ENCODE measurements at places on chromosomes 4 and X. TPM values are rescaled to one million over a fixed set of nuclear protein-coding genes. Genes with fewer than 3 reads are reported as not detected.

GRCh38 chr4:42671431-42672194 lies 14.7 kb upstream of the ATP8A1 start:
- no peak for DNase-seq

DNA sequence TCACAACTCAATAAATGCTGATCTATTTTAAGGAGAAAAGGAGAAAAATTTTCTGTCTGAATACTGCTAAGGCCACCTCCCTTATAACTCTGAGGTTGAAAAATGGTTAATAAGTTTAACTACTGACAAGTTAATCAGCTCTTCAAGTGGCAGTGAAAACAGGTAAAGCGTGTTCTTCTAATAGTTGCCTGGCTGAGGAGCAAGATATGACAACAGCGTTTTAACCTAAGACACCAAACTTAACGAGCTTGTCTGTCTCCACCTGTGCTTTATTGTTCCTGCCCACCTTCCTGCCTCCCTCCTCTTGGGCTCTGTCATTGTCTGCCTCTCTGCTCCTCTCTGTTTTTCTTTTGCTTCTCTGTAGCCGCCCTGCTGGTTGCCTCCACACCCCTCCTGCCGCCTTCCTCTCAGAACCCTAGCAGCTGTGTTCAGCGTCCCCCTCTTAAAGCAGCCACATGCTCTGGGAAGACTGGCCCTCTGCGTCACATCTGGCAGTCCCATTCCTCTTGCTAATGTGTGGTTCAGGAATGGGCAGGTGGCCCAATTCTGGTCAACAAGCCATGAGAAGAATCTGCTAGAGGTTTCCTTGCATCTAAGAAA lies 4.3 kb upstream of the TSPAN5 start:
- DNase-seq, result no peak

DNA sequence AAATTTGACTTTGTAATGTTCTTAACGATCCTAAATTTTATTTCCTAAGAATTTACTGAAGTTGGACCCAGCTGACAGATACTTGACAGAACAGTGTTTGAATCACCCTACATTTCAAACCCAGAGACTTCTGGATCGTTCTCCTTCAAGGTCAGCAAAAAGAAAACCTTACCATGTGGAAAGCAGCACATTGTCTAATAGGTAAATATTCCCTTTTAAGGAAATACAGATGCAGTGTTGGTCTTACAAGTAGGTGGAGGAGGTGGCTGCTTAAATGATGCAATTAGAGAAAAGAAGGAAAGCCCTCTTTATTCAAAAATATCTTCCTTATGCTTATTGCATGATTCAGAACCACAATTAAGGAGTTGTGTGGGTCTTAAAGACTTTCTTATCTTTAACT lies 73.5 kb downstream of the RS1 start:
- no peak for DNase-seq

DNA sequence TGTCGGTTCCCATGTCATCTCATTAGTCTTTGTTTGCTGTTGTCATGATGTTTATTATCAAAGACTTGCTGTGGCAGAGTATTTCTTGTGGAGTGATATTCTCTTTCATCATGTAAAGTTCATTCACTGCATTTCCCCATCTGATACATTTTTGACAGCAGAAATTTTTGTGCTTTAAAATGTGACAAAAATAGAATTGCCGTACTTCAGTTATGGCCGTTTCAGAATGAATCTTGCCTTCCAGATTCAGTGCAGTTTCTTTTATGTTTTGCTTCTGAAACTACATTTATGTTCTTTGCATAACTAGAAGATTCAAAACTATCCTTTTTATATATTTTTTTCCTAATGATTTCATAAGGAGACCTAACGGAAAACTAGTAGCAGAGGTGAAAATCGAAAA lies 10.0 kb downstream of the CSTF2 start:
- DNase-seq, result no peak

- DNase-seq, result no peak
Observed at GRCh38 chr4:40840255-40840984, 90.7 kb downstream of the NSUN7 start.

DNA sequence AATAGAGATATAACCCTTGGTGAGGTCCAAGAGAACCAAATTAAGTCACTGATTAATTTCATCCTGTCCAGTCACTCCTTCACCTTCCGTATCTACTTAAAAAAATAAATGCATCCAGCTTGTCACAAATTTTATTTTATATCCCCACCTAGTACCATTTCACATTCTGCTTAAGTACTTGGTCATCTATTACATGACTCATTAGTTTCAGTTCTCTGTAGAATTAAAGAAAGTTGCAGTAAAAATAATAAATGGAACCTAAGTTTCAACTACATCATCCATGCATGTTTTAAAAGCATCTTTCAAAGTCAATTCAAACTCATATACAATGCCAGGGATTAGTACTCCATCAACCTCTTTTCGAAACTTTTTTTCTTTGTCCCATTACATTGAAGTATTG lies 130.2 kb downstream of the SH2D1A start:
- no peak for DNase-seq

DNA sequence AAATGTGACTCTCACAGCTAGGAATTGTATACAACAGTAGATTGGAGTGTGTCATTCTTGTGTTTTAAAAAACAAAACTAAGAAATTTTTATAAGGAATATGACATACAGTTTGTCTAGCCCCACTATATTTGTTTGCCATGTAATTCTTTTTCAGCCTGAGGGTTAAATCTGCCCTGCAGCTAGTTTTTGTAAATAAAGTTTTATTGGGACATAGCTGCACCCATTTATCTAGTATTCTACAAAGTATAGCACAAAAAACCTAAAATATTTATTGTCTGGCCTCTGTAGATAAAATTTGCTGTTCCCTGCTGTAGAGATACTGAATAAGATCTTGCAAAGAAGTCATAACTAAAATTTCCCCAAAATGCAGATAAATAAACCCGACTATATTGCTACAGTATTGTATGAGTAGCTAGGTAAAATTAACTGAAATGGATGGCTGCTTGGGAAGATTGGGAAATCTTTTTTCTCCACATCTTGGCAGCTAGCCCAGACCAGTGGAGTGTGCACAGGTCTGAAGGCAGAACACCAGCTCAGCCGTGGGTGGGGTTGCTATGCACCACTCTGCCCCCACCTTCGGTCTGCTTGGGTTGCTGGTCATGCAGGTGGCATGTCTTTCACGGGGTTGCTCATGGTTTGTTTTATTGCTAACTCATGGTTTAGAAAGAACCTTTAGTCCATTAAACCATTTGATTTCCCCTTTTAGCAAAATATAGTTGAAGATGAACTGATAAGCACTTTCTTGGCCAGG lies 127.9 kb downstream of the KLHL8 start:
- peak; percentile 58 for DNase-seq

GRCh38 chr4:71239365-71239764 lies 99.5 kb upstream of the SLC4A4 start:
- no peak for DNase-seq

DNA sequence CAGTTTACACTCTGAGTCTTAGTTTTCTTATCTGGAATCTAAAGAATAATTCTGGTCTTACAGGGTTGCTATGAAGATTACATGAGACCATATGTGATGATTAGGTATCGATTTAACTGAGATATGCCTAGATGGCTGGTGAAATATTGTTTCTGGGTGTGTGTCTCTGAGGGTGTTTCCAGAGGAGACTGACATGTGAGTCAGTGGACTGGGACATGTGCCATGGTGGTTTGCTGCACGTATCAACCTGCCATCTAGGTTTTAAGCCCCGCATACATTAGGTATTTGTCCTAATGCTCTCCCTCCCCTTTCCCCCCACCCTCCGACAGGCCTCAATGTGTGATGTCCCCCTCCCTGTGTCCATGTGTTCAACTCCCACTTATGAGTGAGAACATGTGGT lies 186.0 kb upstream of the CXorf66 start:
- no peak for DNase-seq

MAML3 gene
- 23.8 TPM for total RNA-seq

UGT2B11 gene
- not detected for total RNA-seq

SPIN2A gene
- 0.42 TPM for total RNA-seq

PNPLA4 gene
- total RNA-seq, result 31.9 TPM

CXCL10 gene
- 0.40 TPM for total RNA-seq

HCCS gene
- 14.6 TPM for total RNA-seq

FRMD7 gene
- not detected for total RNA-seq
